ENCODE measurements at places on chromosomes 7 and 10. TPM values are rescaled to one million over a fixed set of nuclear protein-coding genes. Genes with fewer than 3 reads are reported as not detected.

The BLNK gene
- 21.8 TPM for total RNA-seq

The CYP2E1 gene
- total RNA-seq, result 0.64 TPM

The PLAC9 gene
- 6.6 TPM for total RNA-seq

The AMZ1 gene
- total RNA-seq, result not detected

The NKX2-3 gene
- total RNA-seq, result 11.1 TPM

The CPXM2 gene
- 10.2 TPM for total RNA-seq

The LRRD1 gene
- not detected for total RNA-seq

The SUN3 gene
- total RNA-seq, result not detected

The CYP3A4 gene
- total RNA-seq, result 10.0 TPM

The PLPP4 gene
- not detected for total RNA-seq

The GBX1 gene
- total RNA-seq, result not detected

The FKBP6 gene
- total RNA-seq, result not detected

The ZNF722 gene
- total RNA-seq, result not detected

DNA sequence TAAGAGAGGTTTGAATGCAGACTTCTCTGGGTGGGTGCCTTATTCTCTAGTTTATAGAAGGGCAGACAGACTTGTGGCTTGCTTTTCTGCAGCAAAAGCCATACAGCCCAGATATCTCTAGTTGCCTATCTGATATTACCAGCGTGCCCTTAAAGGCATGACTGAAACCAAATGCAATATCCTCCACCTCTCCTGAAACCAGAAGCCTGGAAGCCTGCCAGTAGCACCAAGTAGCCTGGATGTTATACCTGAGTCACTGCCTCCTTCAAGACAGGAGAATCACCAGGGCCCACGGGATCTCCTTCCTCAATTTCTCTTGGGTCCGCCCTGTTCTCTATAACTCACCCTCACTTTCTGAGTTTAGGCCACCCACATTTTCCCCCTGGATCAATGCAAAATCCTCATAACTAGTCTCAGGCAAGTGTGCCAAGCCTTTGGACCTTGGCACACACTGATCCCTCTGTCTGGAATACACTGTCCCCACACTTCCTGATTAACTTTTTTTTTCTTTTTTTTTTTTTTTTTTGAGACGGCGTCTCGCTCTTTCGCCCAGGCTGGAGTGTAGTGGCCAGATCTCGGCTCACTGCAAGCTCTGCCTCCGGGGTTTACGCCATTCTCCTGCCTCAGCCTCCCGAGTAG lies 638.4 kb downstream of the GALNT17 start:
- no peak for DNase-seq

GRCh38 chr10:23448802-23449570 lies 10.1 kb downstream of the OTUD1 start:
- no peak for DNase-seq

GRCh38 chr7:74000489-74001149 lies 27.4 kb upstream of the ELN start:
- DNase-seq, result no peak

DNA sequence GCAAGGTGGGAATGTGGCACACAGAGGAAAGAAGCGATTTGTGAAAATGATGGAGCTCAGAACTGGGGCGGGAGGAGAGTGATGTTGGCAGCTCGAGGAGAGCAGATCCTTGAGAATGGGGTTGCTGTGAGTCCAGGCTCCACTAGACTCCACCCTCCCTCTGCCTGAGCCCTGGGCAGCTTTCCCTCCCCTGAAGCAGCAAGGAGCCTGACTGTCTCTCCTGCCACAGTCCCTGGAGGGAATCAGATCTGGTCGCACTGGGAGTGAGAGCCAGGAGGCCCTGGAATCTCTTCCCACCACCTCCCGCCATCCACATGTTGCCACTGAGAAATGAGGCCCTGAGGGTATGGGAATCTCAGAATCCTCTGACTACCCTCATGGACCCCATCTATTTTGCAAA lies 362.7 kb downstream of the PLXNA4 start:
- no peak for DNase-seq

GRCh38 chr7:146002431-146003078 lies 114.0 kb upstream of the CNTNAP2 start:
- DNase-seq, result no peak

DNA sequence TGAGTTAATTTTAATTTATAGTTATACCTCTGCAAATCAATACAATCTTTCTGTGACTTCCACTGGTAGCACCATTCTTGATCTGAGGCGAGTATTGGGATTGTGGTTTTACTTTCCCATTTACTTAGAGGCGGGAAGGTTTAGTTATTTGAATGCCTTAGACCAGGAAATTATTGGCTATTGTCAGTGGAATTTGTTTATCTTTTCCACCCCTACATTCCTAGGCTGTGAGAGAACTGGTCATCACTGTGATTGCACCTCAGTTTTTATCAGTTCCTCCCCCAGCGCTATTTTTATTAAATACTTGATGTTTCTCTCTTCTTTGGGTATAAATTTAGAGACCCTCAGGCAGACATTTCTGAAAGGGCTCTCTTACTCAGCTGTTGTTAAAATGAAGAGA lies 29.9 kb downstream of the CDK14 start:
- DNase-seq, result no peak

DNA sequence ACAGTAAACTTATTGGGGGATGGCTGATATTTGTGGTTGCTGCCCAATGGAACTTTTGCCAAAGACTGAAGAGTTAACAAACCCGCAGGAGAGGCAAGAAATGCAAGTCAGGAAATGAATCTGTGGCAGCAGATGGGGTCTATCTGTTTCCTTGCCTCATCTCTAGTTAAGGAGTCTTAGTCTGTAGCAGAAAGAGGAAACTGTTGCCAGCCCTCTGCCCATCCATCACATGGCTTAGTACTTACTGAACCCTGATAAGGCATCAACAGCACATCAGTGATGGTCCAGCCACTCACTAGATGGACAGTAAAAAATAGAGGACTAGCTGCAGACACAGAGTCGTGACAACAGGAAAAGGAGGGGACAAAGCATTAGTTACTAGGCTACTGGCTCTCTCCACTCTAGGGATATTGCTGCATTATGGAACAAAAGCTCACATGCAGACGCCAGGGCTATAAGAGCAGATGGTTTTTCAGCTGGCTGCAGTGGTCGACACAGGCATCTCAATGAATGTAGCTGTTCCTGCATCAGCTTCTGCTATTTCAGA lies 614.7 kb downstream of the PARD3 start:
- no peak for DNase-seq

- no peak for DNase-seq
These were observed 1.5 kb downstream of the ENTPD7 start for GRCh38 chr10:99660662-99661376.

GRCh38 chr10:52322936-52323335 lies 8.9 kb downstream of the DKK1 start:
- no peak for DNase-seq

- DNase-seq, result no peak
These were observed 48.0 kb downstream of the BRAF start for GRCh38 chr7:140876519-140877248.

DNA sequence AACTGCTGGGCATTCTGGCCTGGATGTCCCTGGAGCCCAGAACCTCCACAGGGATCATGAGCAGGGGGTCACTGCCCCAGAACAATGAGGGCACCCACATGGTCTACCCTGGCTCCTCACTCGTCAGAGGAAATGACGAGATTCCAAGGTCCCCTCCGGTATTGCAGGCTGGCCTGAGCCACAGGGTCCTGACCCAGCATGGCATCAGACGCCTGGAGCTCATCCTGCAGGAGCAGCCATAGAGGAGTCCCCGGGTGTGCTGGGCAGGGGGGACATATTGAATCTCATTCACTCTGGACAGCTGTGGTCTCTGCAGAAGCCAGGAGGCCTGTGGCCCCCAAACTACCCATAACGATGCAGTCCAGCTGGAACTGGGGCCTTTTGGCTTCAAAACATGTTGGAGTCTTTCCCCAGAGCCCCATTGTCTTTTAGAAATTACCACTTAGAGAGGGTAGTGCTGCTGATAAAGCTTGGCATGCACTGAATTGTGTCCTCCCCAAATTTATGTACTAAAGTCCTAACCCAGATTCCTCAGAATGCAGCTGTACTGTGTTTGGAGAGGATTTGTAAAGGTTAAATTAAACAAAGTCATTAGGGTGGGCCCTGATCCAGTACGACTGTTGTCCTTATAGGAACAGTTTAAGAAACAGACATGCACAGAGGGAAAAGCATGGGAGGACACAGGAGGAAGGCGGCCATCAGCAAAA lies 27.7 kb downstream of the ANXA8 start:
- no peak for DNase-seq

GRCh38 chr10:77833792-77834191 lies 92.8 kb downstream of the DLG5 start:
- no peak for DNase-seq

DNA sequence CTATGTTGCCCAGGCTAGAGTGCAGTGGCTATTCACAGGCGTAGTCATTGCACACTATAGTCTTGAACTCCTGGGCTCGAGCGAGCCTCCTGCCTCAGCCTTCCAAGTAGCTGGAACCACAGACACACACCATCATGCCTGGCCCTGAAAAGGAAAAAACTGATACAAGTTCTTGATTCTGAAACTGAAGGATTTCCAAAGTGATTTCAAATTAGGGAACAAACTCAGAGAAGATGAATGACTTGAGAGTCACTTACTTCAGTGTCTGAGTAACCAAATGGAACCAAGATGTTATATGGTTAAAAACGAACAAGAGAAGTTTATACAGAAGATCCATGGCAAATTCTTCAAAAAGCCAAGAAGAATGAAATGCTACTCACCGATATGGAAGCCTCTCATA lies 14.4 kb downstream of the CWF19L1 start:
- DNase-seq, result no peak

DNA sequence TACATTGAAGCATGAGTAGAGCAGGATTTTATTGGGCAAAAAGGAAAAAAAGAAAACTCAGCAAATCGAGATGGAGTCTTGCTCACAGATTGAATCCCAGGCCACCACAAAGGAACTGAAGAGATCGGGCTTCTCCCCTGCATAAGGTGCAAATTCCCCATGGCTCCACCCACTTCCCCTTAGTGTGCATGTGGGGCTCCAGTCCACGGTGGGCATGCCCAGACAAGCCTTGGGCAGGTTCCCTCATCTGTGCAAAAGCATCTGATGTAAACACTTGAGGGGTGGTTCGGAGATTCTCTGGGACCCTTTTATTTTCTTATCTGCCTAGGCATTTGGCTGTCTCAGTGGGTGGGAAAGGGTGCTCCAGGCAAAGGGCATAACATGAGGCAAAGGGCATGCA lies 150.7 kb downstream of the CFTR start:
- no peak for DNase-seq

- DNase-seq, result no peak
These were observed 82.6 kb upstream of the UCN3 start for GRCh38 chr10:5282137-5282536.

- DNase-seq, result no peak
These were observed 35.7 kb downstream of the AGK start for GRCh38 chr7:141586878-141587277.

GRCh38 chr7:137345799-137346449 lies 2.4 kb upstream of the PTN start:
- no peak for DNase-seq

DNA sequence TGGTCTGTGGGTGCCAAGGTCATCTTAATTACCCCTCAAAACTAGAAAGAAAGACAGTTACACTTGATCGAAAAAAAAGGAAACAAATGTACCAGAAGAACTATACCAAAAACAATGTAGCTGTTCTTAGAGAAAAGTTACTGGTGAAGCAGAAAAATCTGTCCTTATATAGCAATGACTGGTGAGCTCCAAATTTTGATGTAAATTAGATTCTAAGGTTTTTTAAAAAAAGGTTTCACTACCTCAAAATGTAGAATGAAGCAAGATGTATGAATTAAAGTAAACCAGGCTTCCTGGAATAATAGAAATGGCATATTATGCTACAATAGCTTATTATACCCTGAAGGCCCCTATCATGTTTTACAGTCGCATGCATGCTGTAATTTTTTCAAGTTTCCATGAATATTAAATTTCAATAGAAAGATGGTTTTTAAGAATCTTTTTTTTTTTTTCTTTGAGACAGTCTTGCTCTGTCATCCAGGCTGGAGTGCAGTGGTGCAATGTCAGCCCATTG lies 28.4 kb upstream of the FKBP9 start:
- DNase-seq, result no peak

GRCh38 chr7:74013539-74014272 lies 14.3 kb upstream of the ELN start:
- DNase-seq, result no peak

DNA sequence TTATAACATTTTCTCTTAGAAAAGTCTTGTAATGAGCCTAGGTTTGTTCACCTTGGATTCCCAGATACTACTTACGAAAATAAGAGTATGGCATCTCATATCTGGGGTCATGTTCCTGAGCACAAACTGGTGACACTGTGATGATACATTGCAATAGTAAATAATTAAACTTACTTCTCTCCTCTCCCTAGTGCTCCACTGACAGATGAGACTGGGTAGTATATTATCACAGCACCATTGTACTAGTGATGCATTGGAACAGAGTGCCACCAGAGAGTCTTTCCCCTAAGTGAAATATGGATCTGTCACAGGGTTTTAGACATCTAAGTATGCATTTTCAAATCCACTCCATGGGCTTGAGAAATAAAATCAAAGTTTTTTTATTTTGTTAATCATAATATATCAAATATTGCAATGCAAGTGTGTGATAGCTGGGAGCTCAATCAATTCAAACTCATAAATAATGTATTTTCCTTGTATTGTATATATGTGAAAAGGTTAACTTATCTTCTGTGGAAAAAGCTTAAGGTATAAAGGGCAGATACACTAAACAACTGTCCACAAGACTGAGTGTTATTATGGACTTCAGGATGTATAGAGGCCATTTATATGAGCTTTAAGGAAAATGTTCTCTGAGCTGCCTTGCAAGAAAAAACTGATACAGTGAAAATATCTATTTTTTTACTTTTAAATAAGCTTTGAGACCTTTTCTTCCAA lies 275.5 kb downstream of the ZWINT start:
- DNase-seq, result no peak

GRCh38 chr7:123622660-123623386 lies 21.2 kb downstream of the ASB15 start:
- DNase-seq, result peak; percentile 8

DNA sequence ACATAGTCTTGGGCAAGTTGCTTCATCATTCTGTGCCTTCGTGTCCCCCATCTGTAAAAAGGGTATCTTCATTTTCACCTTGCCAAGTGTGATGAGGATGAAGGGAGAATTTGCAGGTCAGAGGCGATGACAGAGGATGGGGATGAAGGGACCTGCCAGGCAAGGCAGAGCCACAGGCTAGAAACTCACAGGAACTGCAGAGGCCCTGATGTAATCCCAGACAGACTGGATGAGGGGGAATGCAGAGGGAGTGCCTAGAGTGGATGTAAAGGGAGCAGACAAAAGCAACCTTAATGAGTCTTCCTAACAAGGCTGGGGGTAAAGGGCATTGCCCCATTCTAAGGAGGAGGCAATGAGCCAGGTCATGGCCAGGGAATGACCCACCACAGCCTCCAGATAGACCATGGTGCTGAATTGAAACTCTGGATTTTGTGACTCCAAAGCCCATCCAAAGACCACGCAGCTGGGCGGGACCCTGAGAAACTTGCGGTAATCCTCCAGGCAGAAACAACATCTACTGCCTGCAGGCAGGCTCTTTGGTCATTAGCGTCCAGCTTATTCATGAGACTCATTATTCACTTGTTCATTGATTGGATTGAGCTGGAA lies 1.9 kb downstream of the ANTXRL start:
- no peak for DNase-seq
